ENCODE measurements at places on chromosomes 6 and 20. TPM values are rescaled to one million over a fixed set of nuclear protein-coding genes. Genes with fewer than 3 reads are reported as not detected.

Gene AP5S1
- 13.2 TPM for total RNA-seq

DNA sequence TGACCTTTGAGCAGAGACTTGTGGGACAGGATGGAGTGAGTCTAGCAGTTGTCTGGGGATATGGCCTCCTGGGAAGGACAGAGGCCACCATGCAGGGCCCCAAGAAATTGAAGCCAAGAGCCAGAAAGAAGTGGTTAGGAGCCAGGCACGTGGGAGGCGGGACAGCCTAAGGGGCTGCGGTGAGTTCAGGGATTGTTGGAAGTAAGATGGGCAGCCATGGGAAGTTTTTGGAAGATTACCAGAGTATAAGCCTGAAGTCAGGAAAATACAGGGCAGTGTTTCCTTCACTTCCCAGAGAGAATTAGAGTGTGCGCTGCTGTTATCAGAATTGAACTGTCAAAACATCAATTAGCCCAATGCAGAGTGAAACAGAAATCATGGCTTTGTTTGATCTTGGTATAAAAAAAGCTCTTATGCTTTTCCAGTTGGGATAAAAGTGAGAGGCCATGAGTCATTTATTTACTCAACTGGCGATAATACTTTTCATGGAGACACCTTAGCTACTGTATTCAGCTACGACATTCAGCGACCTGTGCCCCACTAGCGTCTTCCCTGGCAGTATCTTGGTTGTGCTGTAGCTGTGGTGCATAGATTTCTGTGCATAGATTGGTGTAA is 66.9 kb downstream of the PHACTR2 start:
- no peak for DNase-seq

GRCh38 chr20:7984192-7984591 is 35.4 kb downstream of the TMX4 start:
- DNase-seq = no peak

DNA sequence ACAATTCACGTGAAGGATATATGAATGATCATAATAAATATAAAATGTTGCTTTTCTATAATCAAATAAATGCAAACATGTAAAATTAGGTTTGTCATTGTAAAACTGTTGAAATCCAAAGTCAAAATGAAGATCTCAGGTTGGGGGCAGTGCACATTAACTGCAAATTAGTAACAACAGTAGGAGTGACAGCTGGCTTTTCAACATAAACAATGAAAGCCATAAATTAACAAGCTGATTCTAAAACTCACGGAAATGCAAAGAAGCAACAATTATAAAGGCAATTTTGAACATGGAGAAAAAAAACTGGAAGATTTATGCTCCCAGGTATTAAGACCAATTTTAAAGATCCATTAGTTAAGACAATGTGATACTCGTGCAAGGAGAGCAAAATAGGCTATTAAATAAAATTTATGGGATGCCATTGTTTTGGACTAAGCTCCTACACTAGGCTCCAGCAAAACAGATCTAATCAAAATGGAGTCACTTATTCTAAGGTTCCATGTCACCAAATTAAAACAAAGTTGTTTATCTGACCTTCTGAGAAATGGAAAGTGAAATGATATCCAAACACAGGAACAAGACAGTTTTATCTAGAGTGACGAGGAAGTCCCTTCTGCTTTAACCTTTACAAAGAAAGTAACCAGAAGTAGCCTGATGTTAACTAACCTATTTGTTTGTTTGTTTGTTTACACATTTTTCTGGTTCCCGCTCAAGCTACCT is 770.8 kb downstream of the EPHA7 start:
- DNase-seq = no peak

DNA sequence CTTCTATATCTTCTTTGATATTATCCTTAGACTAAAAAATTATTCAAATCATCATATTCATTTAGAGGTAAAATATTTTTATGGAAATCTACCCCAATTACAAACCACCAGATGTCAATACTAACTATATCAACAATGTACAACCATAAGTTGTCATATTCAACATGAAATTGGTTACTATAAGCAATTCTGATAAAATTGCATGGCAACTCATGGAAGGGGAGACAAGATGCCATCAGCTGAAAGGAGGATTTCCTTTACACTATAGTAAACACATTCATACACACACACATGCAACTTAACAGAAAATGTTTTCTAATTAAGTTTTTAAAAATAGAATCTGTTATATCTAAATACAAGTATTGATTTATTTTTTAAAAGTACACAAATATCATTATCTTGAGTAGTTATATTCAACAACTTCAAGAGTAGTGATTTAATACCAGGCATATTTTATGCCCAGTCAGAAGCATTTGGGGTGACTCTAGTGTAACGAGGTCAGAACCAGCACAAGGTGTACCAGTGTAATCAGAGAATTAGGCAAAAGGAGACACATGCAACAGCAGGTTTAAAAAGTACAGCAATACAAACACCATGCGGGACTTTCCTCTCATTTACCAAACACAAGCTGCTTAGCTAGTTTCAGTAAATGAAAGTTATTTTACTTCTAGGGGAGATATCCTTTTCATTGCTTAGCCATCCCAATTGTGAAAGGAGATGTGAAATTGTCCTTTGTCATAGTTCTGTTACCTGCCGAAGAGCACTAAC is 1.0 kb downstream of the FILIP1 start:
- no peak for DNase-seq

Gene SEMG1
- total RNA-seq = not detected

Gene OR2B6
- not detected for total RNA-seq

GRCh38 chr6:107654764-107655163 is 164.8 kb downstream of the SOBP start:
- no peak for DNase-seq

GRCh38 chr20:62010551-62011402 is 54.9 kb downstream of the TAF4 start:
- DNase-seq = peak; percentile 38

Measured in progenitor cell of endocrine pancreas (in vitro differentiated cells).